ENCODE measurements at places on chromosomes 6 and 20.

- no peak for DNase-seq
Observed at GRCh38 chr6:84836366-84836765, 72.0 kb upstream of the TBX18 start.

DNA sequence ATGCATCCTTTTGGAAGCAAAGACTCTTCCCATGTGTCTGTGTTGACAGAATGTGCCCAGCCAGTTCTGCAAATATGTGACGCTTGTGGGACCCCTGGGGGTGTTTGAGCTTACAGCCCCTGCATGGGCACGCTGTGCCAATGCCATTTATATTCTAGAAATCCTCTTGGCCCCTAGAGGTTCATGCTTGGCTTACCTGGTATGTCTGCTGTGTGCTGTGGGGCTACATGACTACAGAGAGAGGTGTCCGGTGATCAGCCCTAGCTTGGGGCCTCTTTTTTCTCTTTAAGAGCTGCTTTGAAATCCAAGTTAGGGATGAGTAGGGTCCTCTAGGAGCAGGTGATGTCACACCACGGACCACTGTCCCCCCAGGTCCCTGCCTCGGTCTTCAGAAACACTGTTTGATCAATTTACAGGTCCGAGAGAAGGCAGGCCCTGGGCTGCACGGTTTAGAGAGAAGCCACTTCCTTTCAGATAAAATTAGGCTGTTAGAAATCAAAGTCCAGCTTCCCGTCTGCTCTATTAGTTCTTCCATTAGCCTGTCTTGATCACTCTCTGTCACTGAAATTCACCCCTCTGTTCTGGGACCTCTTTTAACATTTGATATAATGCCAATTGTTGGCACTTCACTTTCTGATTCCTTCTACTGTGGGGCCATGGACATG is 26.5 kb downstream of the BCAS4 start:
- no peak for DNase-seq

GRCh38 chr6:158290040-158290439 is 22.2 kb upstream of the TULP4 start:
- no peak for DNase-seq

DNA sequence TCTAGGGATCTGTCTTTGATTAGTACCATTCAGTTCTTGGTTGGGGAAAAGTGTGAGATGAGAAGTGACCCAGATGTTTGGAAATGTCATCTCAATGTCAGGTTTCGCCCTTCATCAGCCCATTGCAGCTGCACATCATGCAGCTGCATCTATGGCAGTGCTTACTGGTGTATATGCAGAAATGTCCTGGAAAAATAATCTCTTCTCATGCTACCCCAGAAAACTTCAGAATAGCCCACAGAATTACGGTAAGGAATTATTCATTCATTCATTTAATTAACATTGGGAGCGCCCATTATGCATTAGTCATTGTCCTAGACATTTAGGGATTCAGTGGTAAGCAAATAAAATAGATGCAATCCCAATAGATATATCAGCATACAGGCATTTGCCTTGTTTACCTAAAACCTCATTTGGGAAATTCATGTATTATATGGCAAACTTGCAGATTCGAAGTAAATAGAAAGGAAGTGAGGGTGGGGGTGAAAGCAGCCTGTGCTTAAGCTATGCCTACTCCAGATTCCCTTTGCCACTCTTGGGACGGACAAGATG is 89.2 kb downstream of the PDE7B start:
- DNase-seq: no peak

- no peak for DNase-seq
Observed at GRCh38 chr6:94175465-94175864, 756.1 kb upstream of the EPHA7 start.
